ENCODE measurements at places on chromosomes 2 and 18.

- no peak for DNase-seq
Observed at GRCh38 chr18:48197819-48198218, 211.4 kb downstream of the ZBTB7C start.

DNA sequence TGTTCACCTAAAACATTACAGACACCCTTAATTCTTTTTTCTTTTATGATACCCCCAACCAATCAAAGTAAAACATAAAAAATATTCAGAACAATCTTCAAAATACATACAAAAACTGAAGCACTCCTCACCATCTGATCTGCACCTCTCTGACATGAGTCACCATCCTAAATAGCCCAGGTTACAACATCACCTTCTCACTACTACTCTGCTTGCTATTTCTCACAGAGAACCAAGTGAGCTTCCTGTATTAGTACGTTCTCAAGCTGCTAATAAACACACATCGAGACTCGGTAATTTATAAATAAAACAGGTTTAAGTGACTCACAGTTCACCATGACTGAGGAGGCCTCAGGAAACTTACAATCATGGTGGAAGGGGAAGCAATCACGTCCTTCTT, 183.5 kb downstream of the CBLN2 start:
- DNase-seq = no peak

DNA sequence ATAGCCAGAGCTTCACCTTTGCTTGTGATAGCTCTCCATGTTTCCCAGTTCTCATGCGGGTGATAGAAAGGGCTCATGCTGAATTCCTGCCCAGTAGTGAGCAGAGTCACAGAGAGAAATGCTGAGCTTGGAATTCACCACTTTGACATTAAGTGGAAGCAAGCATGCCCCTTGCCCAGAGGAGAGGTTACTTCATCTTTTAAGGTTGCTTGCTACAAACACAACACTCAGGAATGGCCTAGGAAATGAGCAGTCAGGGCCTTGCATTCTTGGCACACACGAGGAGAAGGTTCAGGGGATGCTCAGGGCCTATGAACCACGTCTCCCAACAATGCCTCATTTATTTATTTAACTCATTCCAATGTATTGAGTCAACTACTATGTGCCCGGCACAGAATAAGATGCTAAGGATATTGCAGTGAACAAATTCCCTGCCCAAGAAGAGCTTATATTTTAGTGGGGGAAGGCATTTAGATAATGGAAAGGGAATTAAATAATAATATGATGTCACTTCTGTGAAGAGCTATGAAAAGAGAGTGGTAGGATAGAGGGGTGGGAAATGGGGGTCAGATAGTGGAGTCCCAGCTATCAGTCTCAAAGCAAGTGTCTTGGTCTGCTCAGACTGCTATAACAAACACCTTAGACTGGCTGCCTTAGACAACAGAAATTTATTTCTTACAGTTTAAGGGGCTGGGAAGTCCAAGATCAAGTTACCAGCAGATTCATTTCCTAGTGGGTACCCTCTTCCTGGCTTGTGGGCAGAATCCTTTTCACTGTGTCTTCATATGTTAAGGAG, 42.1 kb downstream of the DDX18 start:
- no peak for DNase-seq

- no peak for DNase-seq
Observed at GRCh38 chr2:234271338-234271737, 220.8 kb downstream of the SPP2 start.

DNA sequence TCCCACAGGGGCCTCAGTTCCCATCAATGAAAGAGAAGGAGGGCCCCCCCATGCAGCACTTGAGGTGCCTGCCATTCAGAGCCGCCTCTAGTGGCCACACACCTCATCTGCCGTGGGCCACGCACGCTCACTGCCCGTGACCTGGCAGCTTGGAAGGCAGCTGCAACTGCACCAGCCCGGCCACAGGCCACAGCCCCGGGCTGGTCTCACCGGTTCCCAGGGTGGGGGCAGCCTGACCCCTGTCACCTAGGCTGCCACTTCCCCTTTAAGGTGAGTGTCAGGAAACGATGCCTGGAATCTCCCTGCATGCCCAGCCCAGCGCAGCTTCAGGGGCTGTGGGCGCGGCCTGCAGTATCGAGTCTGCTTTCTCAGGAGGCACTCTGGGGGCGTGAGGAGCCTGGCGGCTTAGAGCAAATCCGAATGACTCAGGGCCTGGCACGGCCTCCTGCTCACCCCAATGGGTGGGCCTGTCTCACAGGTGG, 2.6 kb downstream of the MAB21L4 start:
- no peak for DNase-seq

GRCh38 chr2:1052771-1053191, 102.1 kb downstream of the SNTG2 start:
- DNase-seq = no peak

DNA sequence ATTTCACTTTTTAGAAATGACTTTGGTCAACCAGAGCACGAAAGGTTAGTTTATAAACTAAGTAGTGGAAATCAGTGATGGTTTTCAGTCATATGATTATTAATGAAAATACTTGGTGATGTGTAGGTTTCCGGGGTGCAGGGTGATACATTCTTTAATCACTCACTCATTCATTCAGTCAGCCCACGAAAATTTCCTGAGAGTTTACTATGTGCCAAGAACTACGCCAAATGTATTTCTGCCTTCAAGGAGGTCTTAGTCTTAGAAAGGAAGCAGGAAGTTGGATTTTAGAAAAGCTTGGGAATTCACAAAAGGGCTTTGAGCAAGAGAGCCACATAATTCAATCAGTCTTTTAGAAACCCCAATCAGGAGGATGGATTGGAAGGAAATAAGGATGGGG, 543.6 kb downstream of the PLCL1 start:
- DNase-seq = no peak
